Activated CD4-positive, alpha-beta T cell treated with anti-CD3 and anti-CD28 coated beads, Interleukin-2, amount 50 U/mL, for 16 hours (primary cell): ENCODE measurements at places on chromosomes 3 and 15.

- no peak for DNase-seq
Measured at GRCh38 chr3:55629432-55629831, 142.3 kb upstream of the WNT5A start.

DNA sequence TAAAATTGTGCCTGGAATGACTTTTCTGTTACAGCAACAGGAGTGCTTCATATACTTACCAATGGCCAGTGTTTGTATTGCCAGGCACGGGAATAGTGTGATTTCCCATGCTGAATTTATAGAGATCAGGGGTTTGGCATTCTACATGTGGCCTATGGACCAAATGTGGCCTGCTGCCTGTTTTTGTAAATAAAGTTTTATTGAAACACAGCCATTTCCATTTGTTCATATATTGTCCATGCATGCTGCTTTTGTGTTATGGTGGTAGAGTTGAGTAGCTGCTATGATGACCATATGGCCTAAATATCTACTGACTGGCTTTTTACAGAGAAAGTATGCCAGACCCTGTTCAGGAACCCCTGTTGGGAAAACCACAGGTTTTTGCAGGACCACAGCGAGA is 55.6 kb downstream of the SLCO3A1 start:
- no peak for DNase-seq

GRCh38 chr15:89513284-89513683 is 16.9 kb upstream of the RHCG start:
- DNase-seq = no peak

- DNase-seq = peak; percentile 20
Measured at GRCh38 chr3:197889204-197889930, 60.6 kb upstream of the RPL35A start.

DNA sequence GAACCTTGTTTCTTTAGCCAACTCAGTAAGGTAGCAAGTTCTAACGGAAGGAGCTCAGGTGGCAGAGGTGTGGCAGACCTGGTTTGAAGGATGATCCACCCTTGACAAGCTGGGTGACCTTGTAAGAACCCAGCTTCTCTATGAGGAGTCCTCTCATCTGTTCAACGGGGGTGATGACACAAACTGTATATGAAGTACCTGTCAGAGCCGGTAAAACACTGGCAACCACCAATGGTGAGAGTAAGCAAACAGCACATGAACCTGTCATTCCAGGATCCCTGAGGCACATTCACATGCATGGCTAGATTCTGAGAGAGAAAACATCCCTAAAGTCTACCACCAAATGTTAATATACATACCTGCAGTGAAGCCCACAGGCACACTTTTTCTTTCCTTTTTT is 2.4 kb downstream of the SCAP start:
- no peak for DNase-seq

- peak; percentile 81 for DNase-seq
Measured at GRCh38 chr3:187986514-187986934, 167.4 kb upstream of the LPP start.

- peak; percentile 28 for DNase-seq
Measured at GRCh38 chr3:143119974-143120715, 574 bp downstream of the CHST2 start.

DNA sequence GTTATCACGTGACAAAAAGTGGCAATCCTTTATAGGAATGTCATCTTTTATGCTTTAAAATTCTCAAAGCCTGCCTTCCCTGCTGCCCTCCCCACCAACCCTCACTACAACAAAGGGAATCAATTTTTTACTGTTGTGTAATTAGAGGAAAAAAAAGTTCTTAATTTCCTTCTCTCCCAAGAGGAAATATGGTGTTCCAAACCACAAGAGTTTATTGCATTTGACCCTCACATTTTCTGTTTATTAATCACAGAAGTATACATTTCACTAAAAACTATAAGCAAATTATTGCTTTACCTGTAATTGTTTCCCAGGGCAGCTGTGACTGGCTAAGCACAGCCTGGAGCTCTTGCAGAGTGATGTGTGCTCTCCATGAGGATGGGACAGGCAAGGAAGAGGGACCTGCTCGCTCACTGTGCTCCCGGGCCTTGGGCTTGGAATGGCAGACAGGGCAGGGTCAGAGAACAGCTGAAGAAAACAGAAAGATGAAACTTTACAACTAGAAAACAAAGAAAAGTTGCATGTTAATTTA is 31.3 kb upstream of the ATP10A start:
- no peak for DNase-seq

DNA sequence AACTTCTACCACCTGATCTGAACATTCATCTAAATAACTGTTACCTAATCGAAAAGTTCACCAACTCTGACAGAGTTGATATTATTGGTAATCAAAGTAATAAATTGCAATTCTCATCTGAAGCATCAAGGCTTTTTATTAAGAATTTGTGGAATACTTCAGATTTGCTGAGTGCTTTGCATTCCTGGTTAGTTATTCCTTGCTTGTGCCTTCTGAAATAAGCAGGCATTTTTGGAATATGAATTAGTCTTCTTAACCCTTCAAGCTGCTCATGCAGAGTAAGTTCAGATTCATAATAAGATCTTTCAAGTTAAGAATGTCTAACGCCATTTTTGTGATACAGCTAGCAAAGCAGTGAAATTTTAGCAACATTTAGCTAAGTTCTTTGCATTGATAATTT is 188.5 kb downstream of the ALCAM start:
- DNase-seq = no peak

DNA sequence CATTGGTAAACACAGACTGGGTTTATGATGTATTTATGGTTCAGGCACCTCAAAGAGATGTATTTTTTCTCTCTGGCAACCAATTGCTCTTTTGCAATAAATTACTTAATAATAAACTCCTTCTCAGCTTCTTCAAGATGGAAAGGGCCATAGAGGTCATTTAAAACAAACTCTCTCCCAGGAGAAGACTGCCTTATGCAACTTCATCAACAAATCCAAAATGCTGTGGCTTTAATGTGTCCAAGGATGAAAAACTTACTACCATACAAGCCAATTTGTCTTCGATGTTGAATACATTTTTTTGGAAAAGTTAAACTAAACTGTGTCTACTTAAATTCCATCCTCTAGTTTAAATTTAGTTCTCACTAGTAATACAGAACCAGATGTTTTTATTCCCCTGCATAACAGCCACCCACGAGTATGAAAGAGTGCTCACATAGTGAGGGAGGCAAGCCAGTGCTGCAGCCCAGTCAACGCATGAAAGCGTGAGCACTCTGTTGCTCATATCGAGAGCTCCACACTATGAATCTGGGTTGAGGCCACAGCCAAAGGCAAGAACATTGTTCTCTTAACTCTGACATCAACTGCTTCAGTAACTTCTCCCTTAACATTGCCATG is 761.3 kb upstream of the GRM7 start:
- no peak for DNase-seq

DNA sequence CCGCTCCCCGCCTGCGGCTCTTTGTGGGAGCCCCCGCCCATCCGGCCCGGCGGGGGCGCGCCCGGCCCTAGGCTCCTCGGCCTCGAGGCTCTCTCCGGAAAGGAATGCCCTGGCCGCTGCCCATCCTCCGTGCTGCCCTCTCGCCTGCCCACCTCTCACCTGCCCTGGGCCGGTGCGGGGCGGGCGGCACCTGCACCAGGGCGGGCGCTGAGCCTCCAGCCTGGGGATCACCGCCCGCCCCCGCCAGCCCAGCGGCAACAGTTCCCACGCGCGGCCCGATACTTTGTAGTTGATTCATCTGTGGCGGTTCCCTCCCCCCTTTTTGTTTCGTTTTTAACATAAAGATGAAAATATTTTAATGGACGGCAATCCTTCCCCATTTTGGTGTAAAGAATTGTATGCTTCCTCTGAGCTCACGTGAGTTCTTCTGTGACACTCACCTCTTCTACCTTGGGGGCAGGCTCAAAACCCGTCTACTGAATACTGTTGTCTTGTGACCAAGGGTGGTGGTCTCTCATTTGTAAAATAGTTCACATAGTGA is 1.9 kb downstream of the KLF13 start:
- DNase-seq = peak; percentile 71

GRCh38 chr3:177960014-177960413 is 576.2 kb upstream of the KCNMB2 start:
- no peak for DNase-seq

- no peak for DNase-seq
Measured at GRCh38 chr15:70766597-70766996, 3.2 kb upstream of the UACA start.

- DNase-seq = no peak
Measured at GRCh38 chr3:150035301-150035779, 64.6 kb upstream of the PFN2 start.

- DNase-seq = no peak
Measured at GRCh38 chr3:38207254-38208003, 42.1 kb downstream of the OXSR1 start.

GRCh38 chr3:72338082-72338941 is 509.9 kb downstream of the SHQ1 start:
- DNase-seq = peak; percentile 56

DNA sequence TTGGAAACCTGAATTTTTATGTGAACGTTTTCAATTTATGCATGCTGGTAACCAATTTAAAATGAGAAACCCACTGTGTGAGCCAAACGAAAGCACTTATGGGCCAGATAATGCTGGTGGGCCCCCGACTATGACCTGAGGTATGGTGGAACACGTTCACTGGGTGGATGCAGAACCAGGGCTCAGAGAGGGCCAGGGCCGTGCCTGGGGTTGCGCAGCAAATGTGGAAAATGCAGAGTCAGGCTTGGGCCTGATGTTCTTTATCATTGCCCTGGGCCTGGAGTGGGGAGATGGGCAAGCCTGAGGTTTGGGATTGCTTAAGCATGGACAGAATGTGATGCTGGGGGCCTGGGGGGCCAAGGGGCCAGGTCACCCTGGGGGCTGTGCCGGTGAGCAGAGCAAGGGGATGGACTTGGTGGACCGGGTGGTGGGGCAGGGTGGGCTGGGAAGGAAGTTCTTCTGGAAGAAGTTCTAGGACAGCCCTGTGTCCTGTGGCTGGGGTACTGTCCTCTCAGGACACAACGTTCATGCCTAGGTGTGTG is 17.9 kb downstream of the FBLN2 start:
- DNase-seq = no peak

DNA sequence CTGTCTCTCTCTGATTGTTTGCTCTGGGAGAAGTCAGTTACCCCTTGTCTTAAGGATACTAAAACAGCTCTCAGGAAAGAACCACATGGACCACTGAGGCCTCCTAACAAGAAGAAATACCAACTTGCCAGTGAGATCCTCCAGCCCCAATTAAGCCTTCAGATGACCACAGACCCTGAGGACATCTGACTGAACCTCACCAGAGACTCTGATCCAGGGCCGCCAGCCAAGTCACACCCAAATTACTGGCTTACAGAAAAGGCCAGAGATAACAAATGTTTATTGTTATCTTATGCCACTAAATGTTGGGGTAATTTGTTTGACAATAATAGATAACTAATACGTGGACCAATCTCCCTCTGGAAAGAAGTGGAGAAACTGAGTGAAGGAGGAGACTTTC is 40.2 kb downstream of the SLC12A8 start:
- DNase-seq = no peak
